Activated CD4-positive, CD25-positive, alpha-beta regulatory T cell treated with anti-CD3 and anti-CD28 coated beads, Interleukin-2, amount 50 U/mL, for 16 hours (primary cell): ENCODE measurements at places on chromosomes 2 and 18.

GRCh38 chr2:55581874-55582547 lies 35.4 kb downstream of the PPP4R3B start:
- no peak for DNase-seq

DNA sequence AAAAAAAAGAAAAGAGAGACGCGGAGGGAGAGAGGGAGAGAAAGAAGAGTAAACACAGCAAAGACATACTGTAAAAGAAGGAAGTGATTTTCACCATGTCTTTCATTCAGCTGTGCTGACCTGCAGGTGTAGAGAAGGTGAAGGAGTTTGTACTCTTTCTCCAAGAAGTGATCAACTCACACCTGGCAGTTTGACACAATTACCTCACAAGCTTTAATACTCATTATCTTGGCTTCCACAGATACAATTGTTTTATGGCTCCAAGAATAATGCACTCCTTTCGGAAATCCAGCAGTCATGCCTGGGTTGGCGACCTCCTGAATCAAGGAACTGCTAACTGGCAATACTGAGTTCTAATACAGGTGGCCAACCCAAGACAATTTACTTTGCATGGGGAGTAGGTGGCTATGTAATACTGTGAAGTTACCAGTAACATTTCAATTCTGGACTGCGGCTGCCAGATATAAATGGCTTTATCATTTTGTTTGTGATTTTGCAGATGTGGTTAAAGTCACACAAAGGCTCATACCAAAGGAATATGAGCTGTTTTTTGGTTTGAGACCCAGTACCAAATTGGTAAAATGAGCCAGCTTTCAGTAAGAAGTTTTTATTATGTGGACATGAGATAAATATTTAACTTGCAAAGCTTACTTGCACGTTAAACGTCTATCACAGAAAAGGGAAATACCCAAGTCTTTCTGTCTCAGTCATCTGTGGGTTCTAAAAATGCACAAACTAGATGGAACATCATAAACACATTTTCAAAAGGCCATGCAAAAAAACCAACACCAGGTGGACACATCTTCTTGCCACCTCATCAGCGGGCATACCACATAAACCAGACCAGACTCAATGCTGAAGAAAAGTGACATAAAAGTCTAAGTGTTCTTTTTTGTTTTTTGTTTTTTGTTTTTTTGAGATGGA lies 69.3 kb downstream of the NCKAP5 start:
- no peak for DNase-seq

GRCh38 chr2:69724540-69725159 lies 17.3 kb upstream of the ANXA4 start:
- peak; percentile 80 for DNase-seq

DNA sequence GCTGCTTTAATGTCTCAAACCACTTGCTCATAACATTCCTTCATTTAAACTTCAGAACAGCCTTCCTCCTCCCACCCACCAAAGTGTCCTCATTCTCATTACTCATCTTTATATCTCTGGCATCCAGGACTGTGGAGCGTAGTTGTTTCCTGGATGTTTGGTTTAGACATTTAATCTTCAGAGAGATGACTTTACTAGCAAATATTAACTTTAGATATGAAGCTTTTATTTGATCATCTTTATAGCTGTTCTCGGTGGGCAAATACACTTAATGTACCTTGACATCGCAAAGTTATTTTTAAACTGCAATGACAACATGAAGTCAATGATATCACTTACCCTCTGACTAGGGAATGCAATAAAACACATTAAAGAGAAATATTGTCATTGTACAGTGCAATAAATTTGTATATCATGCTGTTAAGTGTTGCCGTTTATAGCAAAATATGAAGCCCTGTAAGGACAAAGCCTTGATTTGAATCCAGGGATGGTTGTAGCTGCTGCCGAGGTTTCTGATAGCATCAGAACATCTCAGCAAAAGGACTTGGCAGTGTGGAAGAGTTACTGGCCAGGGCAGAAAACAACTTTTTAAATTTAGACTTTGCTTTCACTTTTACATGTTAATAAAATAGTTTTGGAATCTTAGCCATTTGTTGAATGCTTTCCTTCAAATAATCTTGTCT lies 4.6 kb upstream of the LAMA3 start:
- DNase-seq: no peak

- no peak for DNase-seq
Measured at GRCh38 chr2:44348400-44348799, 12.9 kb downstream of the PREPL start.

- DNase-seq: no peak
Measured at GRCh38 chr2:155902635-155903034, 429.9 kb downstream of the NR4A2 start.

GRCh38 chr2:171160119-171160955 lies at the start of gene TLK1:
Gene TLK1 (minus strand): TSS chr2:171160893. CDS start chr2:171160428, 465 bp downstream.
- peak; percentile 45 for DNase-seq

GRCh38 chr2:45654250-45654649 lies 2.8 kb downstream of the PRKCE start:
- DNase-seq: no peak

DNA sequence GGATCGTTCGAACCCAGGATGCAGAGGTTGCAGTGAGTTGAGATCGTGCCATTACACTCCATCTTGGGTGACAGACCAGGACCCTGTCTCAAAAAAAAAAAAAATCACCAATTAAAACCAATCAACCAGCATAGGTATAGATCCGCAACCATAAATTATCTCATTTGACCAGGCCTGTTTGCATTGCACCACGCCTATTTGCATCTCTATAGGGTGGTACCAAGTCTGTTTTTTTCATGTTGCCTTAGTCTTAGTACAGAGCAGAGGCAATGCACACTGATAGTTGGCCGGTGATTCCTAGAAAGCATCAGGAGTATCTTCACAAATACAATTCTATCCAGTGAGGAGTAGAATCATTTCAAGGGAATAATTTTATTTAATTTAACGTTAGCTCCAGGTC lies 9.3 kb upstream of the NPC1 start:
- no peak for DNase-seq
